ENCODE measurements at places on chromosomes 6 and 20.

GRCh38 chr6:17633465-17634188 is 33.5 kb downstream of the FAM8A1 start:
- no peak for DNase-seq

- DNase-seq: no peak
Measured at GRCh38 chr6:82131441-82131840, 116.1 kb downstream of the IBTK start.

DNA sequence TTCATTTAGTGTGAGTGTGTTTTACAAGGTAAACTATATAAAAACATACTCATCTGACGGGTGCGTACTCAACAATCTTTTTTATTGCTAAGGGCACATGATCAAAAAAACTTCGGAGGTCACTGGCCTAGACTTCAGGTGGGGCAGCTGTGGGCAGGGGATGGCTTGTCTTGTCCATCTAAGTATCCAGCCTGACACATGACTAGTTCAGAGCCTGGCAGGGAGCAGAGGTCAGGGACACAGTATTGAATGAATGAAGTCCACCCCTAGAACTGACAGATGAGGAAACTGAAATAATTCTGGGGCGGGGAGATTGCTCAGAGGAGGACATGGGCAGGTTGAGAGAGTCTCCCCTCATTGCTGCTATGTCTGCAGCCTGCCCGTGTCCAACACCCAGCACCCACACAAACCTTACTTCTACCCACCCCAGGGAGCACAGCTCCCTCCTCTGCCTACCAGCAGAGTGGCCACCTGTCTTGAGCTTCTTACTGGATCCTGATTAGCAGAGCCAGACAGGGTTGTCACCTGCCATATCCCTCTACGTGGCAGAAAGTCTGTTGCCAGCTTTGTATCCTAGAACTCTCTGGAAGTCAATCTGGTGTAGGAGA is 48.9 kb downstream of the MRPL14 start:
- no peak for DNase-seq

DNA sequence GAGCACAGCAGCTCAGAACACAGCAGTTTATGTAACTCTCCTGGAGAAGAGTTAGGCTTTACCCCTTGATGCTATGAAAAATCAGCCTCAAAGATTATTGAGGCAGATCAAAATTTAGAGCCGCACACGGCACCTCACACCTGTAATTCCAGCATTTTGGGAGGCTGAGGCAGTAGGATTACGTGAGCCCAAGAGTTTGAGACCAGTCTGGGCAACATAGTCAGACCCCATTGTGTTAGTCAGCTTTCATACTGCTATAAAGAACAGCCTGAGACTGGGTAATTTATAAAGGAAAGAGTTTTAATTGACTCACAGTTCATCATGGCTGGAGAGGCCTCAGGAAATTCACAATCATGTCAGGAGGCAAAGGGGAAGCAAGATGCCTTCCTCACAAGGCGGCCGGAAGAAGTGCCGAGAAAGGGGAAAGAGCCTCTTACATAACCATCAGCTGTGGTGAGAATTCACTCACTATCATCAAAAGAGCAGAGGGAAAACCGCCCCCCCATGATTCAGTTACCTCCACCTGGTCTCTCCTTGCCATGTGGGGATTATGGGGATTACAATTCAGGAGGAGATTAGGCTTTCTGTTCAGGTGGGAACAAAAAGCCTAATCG is 87.7 kb downstream of the SGK1 start:
- DNase-seq: no peak

DNA sequence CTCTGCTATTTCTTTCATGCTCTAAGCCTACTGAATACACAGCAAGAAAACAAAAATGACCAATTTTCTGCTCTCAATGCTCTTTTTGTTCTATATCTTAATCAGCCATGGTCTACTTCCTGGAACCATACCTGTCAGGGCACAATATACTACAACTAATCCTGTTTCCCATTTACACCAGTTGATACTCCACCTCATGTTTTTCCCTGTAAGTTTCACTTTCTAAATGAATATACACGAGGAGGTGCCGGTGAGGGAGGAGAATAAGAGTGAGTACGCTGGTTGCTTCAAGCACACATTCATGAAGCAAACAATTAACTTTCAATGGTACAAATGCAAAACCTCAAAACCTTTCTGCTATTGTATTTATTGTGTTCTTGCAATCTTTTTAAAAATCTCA is 443.1 kb upstream of the ID4 start:
- no peak for DNase-seq

DNA sequence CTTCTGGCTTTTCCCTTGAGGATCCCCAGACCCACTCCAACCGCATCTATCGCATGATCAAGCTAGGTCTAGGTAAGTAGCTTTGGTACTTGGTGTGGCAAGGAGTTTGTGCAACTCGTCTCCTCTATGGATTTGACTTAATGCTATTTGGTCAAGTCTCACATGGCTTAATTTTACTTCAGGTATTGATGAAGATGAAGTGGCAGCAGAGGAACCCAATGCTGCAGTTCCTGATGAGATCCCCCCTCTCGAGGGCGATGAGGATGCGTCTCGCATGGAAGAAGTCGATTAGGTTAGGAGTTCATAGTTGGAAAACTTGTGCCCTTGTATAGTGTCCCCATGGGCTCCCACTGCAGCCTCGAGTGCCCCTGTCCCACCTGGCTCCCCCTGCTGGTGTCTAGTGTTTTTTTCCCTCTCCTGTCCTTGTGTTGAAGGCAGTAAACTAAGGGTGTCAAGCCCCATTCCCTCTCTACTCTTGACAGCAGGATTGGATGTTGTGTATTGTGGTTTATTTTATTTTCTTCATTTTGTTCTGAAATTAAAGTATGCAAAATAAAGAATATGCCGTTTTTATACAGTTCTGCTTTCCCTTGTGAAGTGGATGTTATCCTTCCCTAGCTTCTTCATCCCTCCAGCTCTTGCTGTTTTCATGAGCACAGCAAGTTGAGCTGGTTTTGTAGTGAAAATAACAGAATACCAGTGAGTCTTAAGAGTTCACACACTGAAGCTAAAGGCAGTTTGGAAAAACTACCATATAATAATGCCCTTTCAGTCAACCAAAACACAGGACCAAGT is 3.8 kb downstream of the SLC35B2 start:
- peak; percentile 12 for DNase-seq

- DNase-seq: no peak
Measured at GRCh38 chr20:8154638-8155037, 22.6 kb downstream of the PLCB1 start.

DNA sequence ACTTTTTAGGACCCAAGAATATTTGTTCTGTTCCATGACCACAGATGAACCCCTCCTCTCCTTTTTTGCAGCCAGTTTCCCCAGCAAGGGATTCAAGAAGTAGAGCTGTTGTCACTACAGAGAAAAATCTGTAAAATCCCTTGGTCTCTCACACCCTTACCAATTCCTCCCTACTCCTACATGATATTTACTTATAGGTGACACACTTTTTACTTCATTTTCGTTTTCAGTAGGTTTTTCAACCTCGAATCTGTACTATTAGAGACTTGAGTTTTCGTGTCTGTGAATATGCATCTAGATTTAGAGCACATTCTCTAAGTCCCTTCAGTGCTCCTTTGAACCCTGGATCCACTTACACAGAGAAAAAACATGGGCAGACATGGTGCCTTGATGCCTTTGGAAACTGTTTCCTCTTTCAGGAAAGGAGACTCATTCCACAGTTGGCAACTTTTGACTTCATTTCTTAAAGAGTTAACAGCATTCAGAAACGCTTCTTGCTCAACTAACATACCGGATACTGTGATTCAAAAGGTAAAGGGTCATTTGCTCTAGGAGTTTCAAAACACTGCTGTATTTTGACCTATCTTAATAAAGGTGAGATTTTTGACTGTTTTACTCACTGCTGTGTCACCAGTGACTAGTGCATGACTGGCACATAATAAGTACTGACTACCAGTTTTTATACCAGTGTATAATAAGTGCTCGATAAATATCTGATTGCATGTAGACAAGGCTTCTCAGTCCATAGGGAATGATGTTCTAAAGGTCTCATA is 50.6 kb downstream of the LAMA4 start:
- DNase-seq: no peak

- DNase-seq: no peak
Measured at GRCh38 chr6:39387785-39388184, 65.3 kb upstream of the KCNK16 start.

- no peak for DNase-seq
Measured at GRCh38 chr6:104606361-104606760, 253.4 kb downstream of the HACE1 start.

DNA sequence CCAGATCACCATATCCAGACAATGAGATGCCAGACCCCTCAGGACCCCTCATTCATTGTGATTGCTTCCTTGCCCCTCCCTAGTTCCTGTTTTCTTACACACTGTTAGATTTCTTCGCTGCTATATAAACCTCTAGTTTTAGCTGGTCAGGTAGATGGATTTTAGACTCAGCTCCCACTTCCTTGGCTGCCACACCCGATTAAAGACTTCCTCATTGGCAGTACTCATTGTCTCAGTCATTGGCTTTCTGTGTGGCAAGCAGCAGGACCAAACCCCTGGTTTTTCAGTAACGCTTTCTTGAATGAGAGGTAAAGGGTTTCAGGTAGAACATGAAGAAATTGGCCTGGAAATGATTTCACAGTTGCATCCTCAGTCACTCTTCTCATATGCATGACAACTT is 47.9 kb downstream of the QRSL1 start:
- DNase-seq: no peak

DNA sequence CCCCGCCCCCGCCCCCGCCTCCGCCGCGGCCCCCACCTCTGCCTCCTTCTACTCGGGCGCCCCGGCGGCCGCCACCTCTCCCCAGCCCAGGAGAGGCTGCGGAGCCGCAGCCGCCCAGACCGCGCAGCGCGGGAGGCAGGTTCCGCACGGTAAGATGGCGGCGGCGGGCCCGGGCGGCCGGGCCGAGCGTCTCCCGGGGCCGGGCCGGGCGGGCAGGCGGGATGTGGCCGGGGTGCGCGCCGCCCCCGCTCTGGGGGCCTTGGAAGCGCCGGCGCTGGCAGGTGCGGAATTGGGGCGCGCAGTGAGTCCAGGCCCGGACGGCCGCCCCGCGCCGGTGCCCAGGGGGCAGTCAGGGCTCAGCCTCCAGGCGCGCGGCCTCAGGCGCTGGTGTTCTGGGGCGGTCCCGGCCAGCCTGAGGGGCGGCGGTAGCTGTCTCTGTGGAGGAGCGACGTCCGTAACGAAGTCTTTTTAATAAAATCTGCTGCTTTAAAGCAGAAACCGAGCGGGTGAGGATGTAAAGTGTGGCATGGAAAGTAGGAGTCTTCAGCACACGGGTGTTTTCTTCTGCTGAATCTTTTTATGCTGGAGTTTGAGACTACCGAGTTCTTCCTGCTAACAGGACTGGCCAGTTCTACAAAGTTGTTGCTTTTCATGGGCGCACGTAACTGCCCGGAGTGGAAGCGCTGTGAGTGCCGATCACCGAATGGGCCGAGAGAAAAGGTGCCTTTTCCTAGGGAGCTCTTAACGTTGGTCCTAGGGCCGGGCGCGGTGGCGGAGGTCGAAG is at the start of gene GID8:
Gene GID8, plus strand, starts transcription at position 43 of the 784 bp plus-strand sequence. CDS start 3,356 bp downstream, outside the sequence.
- DNase-seq: no peak

- no peak for DNase-seq
Measured at GRCh38 chr20:9241721-9242427, 173.0 kb downstream of the PLCB4 start.

GRCh38 chr20:62765021-62765420 is 31.3 kb upstream of the MRGBP start:
- no peak for DNase-seq

DNA sequence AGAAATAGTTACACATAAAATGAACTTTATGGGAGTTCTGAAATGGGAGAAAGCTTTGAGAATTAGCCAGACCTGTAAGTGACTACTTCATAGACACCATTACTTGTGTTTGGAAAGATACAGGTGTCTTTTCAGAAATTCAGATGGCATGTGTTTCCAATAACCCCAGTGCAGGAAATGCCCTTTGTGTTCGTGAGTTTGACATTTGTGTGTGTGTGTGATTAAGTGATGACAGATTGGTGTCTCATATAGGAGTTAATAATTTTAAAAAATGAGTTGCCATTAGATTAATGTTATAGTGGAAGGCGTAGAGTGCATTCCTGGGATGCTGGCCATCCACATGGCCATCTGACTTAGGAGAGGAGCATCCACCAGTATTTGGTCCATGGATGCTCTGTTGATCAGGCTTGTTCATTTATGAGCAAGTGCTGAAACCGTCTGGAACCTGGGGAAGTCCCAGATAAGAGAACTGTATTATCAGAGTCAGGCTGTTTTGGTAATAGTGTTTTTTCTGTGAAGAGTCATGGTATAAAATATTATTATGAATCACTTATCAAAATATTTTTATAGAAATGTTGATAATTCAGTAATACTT is 3.1 kb downstream of the STK4 start:
- no peak for DNase-seq

DNA sequence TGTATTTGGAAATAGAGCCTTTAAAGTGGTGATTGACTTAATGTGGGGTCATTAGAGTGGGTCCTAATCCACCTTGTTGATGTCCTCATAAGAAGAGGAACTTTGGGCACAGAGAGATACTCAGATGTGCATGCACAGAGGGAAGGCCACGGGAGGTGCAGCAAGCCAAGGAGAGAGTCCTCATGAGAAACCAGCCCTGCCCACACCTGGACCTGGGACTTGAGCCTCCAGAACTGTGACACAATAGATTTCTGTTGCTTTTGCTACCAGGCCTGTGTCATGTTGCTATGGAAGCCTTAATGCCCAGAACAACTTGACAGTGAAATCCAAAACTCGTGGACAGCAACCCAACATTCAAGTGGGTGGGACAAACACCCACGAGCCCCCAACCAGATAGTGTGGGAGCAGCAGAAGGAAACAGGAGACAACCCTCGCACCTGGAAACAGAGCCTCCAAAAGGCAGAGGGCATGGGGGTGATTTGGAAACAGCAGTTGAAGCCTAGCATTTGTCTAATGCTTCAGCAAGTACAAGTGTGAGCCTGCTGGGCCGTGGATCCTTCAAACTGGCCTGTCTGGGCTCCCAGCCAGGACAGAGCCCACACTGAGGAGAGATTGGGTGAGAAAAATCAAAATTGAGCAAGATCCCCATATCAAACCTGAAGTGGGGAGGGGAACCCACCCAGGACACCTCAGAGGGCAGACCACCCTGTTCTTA is 201.0 kb upstream of the CST7 start:
- no peak for DNase-seq

- no peak for DNase-seq
Measured at GRCh38 chr6:95017922-95018321, 559.4 kb upstream of the MANEA start.

DNA sequence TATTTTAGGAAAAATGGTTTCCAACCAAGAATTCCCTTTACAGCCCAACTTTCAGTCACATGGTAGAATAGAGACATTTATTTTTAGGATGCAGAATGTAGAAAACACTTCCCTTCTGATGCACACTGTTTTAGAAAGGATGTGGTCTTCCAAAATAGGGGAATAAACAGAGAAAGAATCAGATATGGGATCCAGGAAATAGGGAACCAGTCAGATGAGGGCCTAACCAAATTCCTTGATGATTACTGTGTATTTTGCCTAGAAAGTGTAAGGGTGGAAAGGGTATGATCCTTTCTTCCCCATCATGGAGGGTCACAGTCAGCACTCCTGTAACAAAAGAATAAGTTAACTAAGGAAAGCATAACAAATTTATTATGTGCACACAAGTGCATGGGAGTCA is 27.4 kb downstream of the SLX4IP start:
- no peak for DNase-seq

DNA sequence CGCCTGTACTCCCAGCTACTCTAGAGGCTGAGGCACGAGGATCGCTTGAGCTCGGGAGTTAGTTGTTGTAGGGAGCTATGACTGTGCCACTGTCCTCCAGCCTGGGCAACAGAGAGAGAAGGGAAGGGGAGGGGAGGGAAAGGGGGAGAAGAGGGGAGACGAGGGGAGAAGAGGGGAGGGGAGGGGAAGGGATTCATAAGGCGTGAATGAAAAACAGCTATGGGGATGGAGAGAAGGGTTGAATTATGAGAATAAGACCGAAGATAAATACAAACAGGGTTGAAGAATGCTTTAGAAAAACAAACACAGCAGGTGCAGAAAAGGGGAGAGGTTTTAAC is 106.0 kb downstream of the TRIM27 start:
- DNase-seq: no peak

All from NCI-H1105 (cell line).